ENCODE measurements at places on chromosomes 1 and 21.

DNA sequence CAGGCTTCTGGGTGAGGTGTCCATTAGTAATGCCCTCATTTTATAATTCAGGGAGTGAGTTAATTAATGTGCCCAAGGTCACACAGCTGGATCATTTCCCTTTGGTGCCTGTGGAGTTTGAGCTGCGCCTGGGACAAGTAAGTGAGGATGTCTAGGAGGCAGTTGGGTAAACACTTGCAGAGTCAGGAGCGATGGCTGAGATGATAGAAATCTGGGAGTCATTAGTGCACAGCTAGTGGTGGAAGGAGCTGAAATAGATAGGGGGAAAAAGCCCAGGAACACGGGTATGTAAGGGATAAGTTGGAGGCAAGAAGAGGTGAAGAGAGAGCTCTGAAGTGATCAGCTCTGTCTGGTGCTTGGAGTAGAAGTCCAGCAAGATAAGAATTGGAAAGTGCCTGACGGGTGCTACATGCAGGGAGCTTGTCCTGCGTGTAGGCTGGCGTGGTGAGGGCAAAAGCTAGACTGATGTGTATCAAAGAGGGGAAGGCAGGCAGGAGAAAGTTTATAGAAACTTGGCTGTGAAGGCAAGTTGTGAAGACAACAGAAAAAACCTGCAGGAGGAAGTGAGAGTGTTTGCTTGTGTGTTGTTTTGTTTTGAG, 1.7 kb upstream of the SCAF4 start:
- peak; percentile 38 for DNase-seq

DNA sequence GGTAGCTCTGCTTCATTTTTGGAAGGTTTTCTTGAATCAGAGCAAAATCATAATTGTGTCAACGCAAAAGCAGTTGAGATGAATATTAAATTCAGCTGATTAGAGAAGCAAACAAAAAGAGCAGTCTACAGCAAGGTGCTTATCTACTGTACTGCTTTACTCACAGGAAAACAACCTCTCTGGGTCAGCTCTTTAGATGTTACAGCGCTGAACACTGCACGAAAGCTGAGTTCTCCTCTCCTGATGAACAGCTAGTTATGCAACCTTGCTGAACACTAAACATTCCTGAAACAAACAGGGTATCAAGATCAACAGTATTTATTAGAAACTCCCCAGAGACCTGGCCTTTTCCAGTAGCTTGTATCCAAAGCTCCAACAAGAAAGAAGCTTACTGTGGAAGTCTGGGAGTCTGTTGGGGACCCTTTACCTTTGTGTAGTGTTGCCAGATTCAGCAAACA, 41.3 kb downstream of the TBCE start:
- DNase-seq, result no peak

GRCh38 chr1:233089251-233089650, 138.8 kb downstream of the NTPCR start:
- DNase-seq, result no peak

GRCh38 chr1:1013922-1014648, 788 bp downstream of the ISG15 start:
- no peak for DNase-seq

GRCh38 chr1:203465146-203465798, 10.3 kb upstream of the PRELP start:
- no peak for DNase-seq

- DNase-seq, result no peak
Measured at GRCh38 chr1:156283521-156283920, 604 bp upstream of the TMEM79 start.

GRCh38 chr1:30900931-30901560, 7.5 kb downstream of the SDC3 start:
- no peak for DNase-seq

GRCh38 chr1:50279622-50280330, 143.5 kb downstream of the DMRTA2 start:
- DNase-seq, result no peak

GRCh38 chr1:29586215-29586614, 349.9 kb downstream of the PTPRU start:
- DNase-seq, result no peak

GRCh38 chr21:41349126-41349525, 12.7 kb upstream of the MX2 start:
- DNase-seq, result no peak

DNA sequence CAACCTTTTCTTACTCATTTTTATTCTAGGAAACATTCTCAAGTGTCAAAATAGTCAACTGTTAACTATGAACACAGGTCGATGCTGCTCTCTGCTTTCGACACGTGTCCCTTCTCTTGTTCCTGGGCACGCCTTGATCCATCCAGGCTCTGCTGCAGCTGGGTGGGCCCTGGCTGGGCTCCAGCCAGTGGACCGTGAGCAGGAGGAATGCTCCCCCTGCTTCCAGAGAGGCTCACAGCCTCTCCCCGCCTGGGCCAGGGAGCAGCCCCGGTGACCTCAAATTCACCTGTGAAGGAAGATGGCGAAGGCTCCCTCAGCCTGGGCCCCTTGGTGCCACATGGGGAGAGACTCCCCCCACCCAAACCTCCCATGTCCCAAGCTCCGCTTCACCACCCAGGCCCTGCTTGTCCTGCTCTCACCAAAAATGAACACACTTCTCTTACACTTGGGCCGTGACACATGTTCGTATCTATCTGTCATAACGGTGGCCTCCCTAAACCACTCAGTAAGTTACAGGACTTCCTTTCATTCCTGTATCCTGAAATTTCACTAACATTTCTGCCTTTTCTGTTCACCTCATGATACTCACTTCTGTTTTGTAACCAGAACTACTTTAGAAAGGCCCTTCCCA, 24.6 kb upstream of the ADARB1 start:
- no peak for DNase-seq

- DNase-seq, result peak; percentile 47
Measured at GRCh38 chr1:92473781-92474495, 12.8 kb downstream of the GFI1 start.

DNA sequence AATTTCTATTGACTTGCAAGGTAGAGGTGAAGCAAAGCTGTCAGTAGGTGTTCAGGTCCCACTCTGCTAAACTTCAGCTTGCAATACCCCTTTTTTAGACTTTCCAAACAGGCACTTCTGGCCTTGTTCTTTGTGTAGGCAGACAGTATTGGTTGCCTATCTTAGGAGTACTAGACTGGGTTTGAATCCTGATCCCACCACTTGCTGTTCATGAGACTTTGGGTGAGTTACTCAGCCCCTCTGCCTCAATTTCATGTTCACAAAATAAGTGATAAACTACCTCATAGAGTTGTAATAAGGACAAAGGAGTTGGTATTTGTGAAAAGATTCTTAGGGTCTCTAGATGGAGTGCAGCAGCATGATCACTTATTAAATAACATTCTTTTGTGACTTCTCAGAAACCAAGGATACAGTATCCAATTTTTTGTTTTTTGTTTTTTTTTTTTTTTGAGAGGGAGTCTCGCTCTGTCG, 5.2 kb downstream of the RCC1 start:
- no peak for DNase-seq

GRCh38 chr1:38777464-38777957, 82.1 kb downstream of the RRAGC start:
- DNase-seq, result no peak

GRCh38 chr1:208604295-208604694, 360.1 kb upstream of the PLXNA2 start:
- DNase-seq, result peak; percentile 42

GRCh38 chr1:67126111-67126746, 8.5 kb downstream of the C1orf141 start:
- DNase-seq, result no peak

DNA sequence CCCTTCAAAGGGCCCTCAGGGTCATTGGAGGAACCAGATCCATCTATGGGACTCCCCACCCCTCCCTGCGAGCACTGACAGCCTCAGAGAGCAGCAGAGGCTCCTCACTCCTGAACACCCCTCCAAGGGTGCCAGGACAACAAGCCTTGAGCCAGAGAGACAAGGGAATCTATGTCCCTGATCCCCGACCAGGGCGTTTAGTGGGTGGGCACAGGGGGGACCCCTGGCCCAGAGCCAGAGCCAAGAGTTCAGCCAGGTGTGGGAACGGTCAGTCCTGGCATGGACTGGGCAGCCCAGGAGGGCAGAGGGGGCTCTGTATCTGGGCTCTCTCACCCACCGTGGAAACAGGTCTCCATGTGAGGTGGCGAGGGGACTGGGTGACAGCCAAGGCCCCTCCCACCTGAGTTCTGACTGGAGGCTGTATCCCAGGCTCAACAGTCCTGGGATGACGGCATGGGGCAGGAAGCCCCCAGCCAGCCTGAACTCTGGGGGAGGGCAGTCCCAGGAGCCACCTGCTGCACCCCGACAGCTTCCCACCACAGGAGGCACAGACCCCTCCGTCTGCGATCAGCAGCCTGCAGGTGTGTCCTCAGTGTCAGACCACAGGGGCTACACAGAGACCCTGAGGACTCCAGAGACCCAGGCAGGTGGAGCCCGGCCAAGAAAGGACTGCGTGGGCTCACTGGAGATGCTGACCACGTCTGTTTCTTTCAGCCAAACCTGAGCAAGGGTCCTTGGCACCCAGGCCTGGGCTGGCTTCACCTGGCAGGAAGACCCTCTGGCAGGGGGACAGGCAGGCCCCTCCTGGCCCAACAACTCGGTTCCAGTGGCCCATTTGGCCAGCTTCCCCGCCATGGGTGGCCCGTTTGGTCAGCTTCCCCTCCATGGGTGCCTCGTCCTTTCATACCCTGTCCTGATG, 11.2 kb upstream of the SRARP start:
- DNase-seq, result no peak

DNA sequence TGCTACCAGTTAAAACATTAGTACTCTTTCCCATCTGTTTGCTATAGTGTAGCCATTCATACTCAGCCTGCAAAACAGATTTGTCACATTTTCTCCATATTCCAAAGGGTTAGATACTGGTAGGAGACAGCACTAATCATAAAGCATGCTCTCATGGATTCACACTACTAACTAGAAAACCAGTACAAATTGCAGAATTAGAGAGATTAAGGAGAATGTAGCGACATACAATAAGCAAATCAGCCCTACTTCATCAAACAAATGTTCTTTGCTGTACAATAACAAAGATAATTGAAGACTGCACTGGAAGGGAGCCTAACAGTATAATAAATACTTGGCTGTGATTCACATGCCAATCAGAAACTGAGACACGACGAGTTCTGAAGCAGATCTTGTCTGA, 368.0 kb upstream of the PRMT6 start:
- DNase-seq, result no peak

DNA sequence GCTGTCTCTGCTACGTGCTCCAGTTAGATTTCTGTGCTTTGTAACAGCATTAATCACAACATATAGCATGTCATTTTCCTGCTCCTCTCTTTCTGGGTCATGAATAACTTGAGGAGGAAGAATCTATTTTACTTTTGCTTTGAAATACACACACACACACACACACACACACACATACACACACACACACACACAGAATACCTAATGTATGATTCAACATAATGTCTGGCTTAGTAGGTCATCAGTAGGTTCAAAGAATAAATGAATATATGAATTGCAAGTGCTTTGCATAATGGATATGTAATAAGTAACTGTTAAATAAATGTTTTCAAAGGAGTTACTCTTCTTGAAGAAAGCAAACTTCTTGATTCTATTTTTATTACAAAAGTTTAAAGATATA, 249.0 kb downstream of the PDE4B start:
- no peak for DNase-seq

GRCh38 chr1:229070168-229070567, 200.7 kb upstream of the RAB4A start:
- DNase-seq, result no peak

DNA sequence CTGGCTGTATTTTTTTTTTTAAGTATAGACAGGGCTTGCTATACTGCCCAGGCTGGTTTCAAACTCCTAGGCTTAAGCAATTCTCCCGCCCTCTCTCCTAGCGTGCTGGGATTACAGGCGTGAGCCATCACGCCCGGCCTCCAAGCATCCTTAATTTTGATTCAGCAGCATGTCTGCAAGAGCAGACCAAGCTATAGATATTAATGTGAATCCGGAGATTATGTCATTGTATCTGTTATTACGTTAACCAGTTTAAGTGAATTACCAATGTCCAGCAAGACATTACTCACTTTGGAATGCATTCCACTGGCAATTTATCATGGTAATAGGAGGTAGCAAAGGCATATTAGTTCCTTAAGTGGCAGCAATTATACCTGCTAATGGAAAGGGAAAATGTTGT, 179.7 kb downstream of the CHRM3 start:
- no peak for DNase-seq

GRCh38 chr1:165225650-165226049, 130.9 kb downstream of the LMX1A start:
- no peak for DNase-seq

GRCh38 chr1:7048395-7048794, 263.1 kb downstream of the CAMTA1 start:
- DNase-seq, result no peak

Data from GM13977 (cell line).